Peyer's patch (tissue), 4 donors: ENCODE measurements at places on chromosomes 7 and 10. TPM values are rescaled to one million over a fixed set of nuclear protein-coding genes. Genes with fewer than 3 reads are reported as not detected.

DNA sequence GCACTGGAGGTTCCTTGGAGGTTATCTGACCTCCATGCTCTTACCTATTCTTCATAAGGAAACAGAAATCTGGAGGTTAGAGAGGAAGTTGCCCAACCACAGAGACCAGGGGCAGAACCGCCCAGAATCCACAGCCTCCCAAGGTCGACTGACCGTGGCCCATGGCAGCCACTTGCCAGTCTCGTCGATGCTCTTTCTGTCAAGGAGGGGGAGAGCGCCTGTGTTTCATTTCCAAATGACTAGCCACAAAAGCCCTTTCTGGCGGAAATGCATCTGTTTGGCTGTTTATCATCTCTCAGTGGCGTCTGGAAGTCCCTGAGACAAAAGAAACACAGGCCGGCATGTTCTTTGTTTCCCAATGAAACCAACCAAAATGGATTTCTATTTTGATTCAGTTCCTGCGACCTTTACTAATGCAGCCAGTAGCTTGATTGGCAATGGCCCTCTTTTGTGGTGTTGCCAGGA lies 2.9 kb downstream of the RAMP3 start:
- no peak for DNase-seq
- no peaks in the 10 kb centered on the region for H3K36me3 ChIP-seq
- no peaks in the 10 kb centered on the region for H3K4me1 ChIP-seq
- no peak overlapping the region for H3K27ac ChIP-seq
- peaks cover 8% of the 10 kb centered on the region for H3K27me3 ChIP-seq

- peaks cover 5% of the 10 kb centered on the region for H3K4me1 ChIP-seq
- no peaks in the 10 kb centered on the region for H3K27me3 ChIP-seq
- no peaks in the 10 kb centered on the region for H3K36me3 ChIP-seq
- H3K27ac ChIP-seq, result no peak overlapping the region
These were observed 32.2 kb downstream of the XPNPEP1 start for GRCh38 chr10:109891105-109891504.

Gene BTBD16
- not detected for total RNA-seq

- no peak overlapping the region for H3K4me3 ChIP-seq
- H3K4me1 ChIP-seq, result no peaks in the 10 kb centered on the region
- H3K36me3 ChIP-seq, result no peaks in the 10 kb centered on the region
- H3K27me3 ChIP-seq, result no peaks in the 10 kb centered on the region
These were observed 106.0 kb downstream of the GALNT17 start for GRCh38 chr7:71237945-71238344.

DNA sequence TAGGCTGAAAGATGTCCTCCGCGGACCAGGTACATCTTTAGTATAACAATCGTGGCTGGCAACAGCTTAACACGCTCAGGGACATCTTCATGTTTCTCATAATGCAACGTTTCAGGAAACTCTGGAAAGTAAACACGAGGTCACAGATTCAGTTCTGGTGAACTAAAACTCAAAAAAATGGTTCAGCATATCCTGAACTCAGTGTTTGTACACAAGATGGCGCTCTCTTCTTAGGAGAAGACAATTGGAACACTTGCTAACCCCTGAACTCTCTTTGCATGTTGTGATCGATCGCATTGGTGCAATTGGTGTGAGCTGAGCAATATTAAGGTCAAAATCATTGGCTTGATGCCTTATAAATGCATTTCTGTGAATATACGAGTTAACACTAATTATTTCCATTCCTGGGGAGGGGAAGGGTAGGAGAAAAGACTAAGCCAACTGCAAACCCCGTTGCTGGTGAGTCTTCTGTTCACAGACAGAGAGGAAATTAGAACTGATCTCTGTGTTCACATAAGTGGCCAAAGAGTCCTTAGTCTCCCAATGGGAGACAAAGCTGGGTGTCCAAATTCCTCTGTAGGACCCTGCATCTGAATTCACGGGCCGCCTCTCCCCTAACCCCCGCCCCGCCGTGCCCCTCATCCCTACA lies 52.6 kb upstream of the FAM180A start:
- DNase-seq, result no peak
- H3K4me3 ChIP-seq, result no peak overlapping the region
- H3K36me3 ChIP-seq, result no peaks in the 10 kb centered on the region
- H3K27me3 ChIP-seq, result no peaks in the 10 kb centered on the region

Gene C10orf105
- not detected for total RNA-seq
